ENCODE measurements at places on chromosomes 2 and 18.

DNA sequence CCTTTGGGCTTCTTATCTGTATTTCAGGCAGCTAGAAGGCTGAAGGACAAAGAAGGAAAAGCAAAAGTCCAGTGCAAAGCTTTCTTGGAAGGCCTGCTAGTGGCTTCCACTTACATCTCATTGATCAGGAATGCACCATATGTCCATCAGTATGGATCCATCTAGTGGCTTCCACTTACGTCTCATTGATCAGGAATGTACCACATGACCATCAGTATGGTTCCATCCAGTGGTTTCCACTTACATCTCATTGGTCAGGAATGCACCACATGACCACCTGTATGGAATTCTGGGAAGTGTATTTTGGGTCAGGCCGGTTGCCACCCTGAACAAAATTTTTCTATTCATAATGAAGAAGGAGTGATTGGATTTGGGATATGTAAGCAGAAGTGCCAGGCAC is 70.6 kb downstream of the LYPD6 start:
- no peak for DNase-seq

DNA sequence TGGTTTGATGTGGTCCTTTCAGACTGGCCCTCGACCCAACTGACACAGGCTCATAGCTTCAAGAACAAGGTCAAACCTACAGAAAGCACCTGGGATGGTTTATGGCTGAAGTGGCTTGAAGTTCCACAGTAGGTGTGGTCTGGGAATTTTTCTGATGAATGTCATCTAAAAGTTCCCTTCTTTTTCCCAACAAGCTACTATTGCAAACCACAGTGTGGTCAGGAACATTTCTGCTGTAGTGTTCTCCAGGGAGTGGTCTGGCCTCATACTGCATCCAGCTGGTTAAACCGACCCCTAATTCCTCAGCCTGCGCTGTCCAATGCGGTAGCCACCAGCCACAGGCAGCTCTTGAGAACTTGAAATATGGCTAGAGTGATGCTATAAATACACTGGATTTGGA is 92.7 kb downstream of the FAM124B start:
- peak; percentile 2 for DNase-seq

GRCh38 chr18:9536354-9537152 is 61.2 kb downstream of the RALBP1 start:
- peak; percentile 57 for DNase-seq

DNA sequence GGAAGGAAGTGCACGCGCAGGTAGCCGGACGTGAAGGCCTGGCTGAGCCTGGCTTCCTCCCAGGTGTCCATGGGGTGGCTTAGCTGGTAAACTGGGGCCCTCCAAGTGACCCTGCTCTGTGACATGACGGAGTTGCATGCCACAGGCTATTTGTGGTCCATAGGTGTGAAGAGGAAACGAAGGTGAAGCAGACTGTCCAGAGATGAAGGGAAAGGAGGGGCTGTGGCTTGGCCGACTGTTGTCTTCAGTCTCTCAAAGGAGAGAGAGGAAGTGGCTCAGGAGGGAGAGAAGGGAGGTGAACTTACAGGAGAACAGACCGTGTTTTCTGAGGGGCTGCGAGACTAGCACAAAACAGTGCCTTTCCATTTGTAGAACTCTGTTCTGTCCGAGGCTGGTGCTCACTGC is 19.3 kb downstream of the INPP5D start:
- DNase-seq, result no peak

GRCh38 chr2:54041135-54041534 is 70.3 kb upstream of the PSME4 start:
- peak; percentile 77 for DNase-seq

- no peak for DNase-seq
Measured at GRCh38 chr2:171147081-171147480, 13.6 kb downstream of the TLK1 start.

- no peak for DNase-seq
Measured at GRCh38 chr2:127220768-127221527, 849 bp upstream of the CYP27C1 start.

DNA sequence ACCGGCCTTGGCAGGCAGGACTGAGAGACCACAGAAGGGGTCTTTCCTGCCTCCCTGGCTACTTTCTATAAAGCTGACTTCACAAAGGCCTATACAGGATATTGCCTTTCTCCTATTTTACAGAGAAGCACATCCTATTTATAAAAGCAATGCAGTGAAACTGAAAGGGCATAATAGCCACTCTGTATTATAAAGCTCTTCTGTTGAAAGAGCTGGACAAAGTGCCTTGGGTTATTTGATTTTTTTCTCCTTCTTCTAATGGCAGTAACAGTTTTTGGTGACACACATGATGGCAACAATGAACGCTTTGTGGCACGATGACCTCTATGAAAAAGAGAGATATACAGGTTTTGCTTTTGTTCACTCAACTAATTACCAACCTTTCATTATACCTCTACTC is 281.1 kb downstream of the ZNF516 start:
- no peak for DNase-seq

- DNase-seq, result peak; percentile 32
Measured at GRCh38 chr2:223044092-223044836, 7.7 kb upstream of the KCNE4 start.

Measured in cardiac fibroblast (primary cell).